ENCODE measurements at places on chromosomes 5 and 9. TPM values are rescaled to one million over a fixed set of nuclear protein-coding genes. Genes with fewer than 3 reads are reported as not detected.
A peak's percentile ranks its signal among the peaks of the same experiment; 100 is the strongest.

FAM221B gene
- not detected for total RNA-seq

DNA sequence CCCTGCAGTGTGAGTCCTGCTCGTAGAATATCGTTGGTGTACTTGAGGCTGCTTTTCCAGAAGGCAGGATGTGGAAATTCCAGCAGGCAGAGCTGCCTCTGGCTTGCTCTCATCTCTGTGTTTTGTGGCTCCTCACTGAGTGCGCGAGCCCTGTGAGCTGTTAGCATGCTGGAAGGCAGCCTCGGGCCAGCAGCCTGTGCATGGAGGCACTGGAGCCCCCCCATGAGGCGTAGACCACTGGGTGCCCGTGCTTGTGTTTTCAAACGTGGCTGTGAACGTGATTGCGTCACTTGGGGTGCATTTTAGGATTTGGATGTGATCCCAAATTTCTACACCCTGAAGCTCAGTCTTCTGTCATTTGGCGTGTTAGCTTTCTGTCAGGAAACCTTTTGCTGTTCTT is 3.2 kb downstream of the WDR5 start:
- DNase-seq: no peak

ZBTB43 gene
- total RNA-seq: 35.1 TPM

- no peak for DNase-seq
Measured at GRCh38 chr5:20649966-20650365, 662.0 kb upstream of the CDH18 start.

DNA sequence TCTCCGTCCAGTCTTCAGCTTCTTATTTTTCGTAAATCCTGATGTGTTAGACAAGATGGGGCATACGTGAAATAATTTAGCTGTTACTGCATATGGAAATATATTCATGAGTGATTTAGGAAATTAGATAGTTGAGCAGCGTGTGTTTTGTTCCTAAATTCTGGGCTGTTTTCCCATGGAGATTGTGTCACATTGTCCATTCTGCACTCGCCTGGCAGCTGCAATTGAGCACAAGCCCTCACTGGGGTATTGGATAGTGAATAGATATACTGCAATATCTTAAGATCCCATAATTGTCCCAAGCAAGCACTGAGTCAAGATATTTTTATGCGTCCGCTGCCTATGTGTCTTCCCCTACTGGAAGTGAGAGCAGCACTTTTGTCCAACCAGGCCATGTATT is 1027.1 kb upstream of the WWC1 start:
- DNase-seq: no peak

- DNase-seq: no peak
Measured at GRCh38 chr9:99103901-99104458, 933 bp upstream of the TGFBR1 start.

- peak; percentile 65 for DNase-seq
Measured at GRCh38 chr9:35675732-35676392, 2.1 kb downstream of the CA9 start.

All from Right ventricle myocardium inferior (tissue), 1 donor.